Activated T-cell treated with anti-CD3 and anti-CD28 coated beads, Interleukin-2, amount 50 U/mL, for 24 hours (primary cell): ENCODE measurements at places on chromosomes 6 and 20.
A peak's percentile ranks its signal among the peaks of the same experiment; 100 is the strongest.

GRCh38 chr6:150589852-150590251, 9.8 kb upstream of the PLEKHG1 start:
- no peak for DNase-seq

DNA sequence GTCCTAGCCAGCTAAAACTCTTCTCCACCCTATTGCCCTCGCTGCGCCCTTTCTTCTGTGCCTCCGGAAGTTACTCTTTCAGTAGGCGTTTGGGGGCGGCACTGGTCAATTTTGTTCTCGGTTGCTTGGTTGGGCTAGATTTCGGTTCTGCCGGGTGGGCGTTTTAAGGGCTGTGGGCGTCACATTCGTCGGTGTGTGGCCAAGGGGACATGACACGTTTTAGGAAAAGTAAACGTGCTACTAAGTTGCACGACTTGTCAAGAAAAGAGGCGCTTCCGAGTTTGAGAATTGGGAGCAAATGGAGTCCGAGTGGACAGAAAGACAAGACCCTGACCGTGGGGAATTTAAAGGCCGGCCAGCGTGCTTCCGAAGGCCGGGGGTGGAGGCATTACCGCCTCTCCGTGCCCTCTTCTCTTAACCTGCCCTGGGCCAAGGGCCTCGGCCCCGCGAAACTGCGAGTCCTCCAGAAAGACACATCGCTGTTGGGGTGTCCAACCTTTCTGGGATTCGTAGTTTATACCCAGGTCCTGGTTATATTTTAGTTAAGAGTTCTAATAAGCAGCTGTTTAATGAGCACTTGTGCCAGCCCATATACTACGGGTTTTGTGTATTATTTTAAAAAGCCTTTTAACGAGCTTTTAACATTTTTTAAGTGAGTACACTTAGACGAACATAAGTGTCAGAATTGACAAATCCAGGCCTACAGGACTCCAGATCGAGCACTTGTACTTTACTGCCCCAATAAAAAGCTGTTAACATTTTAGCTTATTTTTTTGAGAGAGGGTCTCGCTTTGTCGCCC, 664 bp upstream of the BAG6 start:
- DNase-seq, result no peak

- DNase-seq, result peak; percentile 72
These were observed 50.2 kb downstream of the IYD start for GRCh38 chr6:150418827-150419594.

- no peak for DNase-seq
These were observed 81.7 kb downstream of the COL9A1 start for GRCh38 chr6:70221025-70221714.

DNA sequence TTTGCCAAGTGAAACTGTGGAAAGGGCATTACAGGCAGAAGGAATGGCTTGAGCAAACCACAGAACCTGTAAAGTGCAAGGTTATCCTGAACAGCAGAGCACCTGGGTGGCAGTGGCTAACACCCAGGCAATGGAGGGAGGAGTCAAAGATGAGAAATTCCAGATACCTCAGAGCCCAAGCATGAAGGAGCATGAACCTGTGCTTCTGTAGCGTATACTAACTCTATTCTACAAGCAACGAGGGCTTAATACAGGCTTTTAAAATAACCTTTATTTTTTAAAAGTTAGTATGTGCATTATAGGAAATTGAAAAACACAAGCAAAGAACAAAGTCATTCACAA, 77.0 kb downstream of the CNBD2 start:
- no peak for DNase-seq
